ENCODE measurements at places on chromosomes 3 and 15.

DNA sequence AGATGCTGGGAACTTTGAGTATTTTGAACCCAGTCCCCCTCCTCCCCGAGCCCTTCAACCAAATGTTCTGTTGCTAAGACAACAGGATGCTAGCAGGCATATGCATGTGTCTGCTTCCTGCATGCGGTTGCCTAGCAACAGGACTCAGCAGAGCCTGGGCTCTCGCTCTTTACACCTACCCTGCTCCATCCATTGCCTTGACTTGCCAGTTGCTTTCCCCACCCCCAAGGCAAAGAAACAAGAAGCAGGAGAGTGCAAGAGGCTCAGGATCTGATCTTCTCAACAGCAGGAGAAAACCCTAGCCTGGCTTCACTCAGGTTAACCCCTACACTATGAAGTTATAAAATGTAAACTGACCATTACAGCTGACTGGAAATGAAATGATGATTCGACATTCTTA, 393.0 kb downstream of the IGSF11 start:
- DNase-seq: peak; percentile 12

DNA sequence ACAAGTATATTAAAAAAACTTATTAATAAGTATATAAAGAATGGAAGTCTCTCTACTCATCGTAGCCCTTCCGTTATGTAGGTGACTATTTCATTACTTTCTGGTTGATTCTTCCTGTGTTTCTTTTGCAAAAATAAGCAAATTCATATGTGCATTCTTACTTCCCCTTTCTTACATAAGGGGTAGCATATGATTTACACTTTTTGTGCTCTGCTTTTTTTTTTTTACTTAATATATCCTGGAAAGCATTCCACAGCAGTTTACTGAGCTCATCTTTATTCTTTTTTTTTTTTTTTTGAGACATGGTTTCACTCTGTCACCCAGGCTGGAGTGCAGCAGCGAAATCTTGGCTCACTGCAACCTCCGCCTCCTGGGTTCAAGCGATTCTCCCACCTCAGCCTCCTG, 12.9 kb downstream of the SCAMP5 start:
- no peak for DNase-seq

- no peak for DNase-seq
These were observed 103.9 kb downstream of the HCN4 start for GRCh38 chr15:73264881-73265280.

GRCh38 chr15:68218331-68218730, 11.2 kb downstream of the CLN6 start:
- no peak for DNase-seq

GRCh38 chr3:144553301-144553700, 581.7 kb downstream of the DIPK2A start:
- no peak for DNase-seq

DNA sequence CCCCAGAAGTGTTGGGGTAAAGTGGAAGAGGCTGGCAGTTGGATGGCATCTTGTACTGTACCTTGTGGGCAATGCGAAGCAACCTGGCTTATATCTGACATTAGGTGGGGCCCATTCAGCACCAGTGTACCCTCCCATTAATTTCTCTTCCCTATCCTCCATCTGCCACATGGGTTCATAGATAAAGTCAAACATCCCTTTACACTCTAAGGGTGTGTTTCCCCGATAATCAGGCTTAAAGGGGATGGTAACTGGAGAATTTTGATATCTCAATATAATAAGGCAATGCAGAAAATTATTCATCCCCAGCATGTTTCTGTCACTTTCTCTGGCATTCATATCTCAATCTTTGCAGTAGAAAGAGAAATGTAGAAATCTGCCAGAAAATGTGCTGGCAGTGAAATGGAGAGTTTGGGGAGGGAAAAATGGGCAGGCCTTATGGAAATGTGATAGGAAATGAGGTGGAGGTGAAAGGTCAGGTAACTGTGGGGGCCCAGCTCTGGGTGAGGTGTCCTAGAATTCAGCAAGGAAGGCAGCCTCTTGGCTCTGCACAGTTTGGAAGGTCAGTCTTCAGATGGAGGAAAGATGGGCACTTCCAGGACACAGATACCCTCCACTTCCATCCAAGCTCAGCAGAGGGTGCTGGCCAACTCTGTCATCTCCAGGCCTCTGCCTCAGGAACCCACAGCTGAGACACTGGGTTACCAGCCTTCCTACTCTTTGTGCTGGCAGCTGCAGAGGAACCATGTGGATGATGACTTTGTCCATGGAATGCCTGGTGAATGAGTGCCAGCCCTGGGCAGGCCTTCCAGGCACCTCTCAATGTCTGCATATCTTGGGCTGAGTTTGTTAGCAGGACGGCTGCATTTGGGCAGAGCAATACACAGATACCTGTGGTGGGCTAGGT, 325.9 kb upstream of the CTDSPL start:
- peak; percentile 32 for DNase-seq

DNA sequence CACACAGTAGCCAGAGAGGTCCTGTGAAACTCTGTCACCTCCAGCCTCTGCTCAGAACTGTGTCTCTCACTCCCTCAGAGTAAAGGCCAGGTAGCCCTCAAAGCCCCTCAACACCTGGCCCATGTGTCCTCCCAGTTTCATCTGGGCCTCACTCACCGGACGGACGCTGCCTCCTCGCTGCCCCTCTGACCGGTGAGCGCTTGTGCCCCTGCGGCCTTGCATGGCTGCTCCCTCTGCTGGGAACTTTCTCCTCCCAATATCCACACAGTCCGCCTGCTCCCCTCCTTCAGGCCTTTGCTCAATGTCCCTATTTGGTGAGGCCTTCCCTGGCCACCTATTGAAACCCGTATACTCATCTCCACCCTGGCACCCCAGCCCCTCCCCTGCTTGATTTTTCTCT, 36.8 kb upstream of the TRH start:
- no peak for DNase-seq

GRCh38 chr15:74782259-74783071, 585 bp downstream of the CSK start:
- peak; percentile 55 for DNase-seq

DNA sequence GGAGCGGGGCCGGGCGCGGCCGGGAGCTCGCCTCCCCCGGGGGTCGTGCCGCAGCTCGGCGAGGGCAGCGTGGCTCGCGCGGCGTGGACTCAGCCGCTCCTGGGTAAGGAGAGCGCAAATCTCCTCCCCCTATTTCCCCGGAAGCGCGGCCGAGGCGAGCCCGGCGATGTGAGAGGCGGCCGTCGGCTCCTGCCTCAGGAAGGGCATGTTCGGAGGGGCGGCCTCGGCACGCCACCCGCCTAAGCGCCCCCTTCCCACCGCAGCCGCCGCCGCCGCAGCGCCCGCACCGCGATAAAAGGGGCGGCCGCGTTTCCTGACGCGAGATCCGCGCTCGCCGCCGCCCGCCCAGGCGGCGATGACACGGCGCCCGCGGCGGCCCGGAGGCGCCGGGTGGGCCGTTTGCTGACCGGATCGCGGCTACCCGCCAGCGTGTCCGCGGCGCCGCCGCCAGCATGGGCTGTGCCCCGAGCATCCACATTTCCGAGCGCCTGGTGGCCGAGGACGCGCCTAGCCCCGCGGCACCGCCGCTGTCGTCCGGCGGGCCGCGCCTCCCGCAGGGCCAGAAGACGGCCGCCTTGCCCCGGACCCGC, at the start of gene PDE8A:
TSS of gene PDE8A (plus strand) at position 146 of the 590 bp plus-strand sequence. CDS start at position 453, 307 bp downstream.
- peak; percentile 83 for DNase-seq

DNA sequence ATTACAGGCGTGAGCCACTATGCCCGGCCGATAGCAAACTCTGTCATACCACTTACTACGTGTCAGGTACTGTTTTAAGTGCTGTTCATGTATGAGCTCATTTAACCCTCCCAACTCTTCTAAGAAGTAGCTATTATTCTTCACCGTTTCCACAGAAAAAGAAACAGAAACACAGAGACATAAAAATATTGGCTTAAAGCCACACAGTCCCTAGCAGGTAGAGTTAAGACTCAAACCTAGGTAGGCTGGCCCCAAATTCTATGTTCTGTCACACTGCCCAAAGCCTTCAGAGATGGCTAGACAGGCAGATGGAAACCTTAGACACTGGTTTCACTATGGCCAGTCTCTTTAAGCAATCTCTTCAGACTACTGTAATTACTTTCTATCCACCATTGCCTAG, 149.8 kb upstream of the KCNMB2 start:
- no peak for DNase-seq

DNA sequence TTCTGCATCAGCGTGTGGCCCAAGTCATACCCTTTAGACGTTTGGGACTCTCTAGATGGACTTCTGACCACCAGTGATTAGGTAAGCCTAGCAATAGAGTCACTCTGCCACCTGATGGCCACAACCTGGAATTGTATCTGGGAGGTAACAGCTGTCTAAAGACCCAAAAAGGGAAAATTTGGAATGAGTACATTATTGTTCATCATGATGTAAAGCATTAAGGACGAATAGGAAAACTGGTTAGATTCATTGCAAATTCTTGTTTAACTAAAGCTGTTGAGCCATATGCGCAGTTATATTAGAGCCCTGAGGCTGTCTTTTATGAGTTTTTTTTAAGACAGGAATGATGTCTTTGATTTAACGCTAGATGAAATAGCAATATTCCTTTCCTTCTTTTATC, 63.6 kb downstream of the FAM81A start:
- peak; percentile 70 for DNase-seq

GRCh38 chr15:98202256-98202655, 241.8 kb downstream of the ARRDC4 start:
- no peak for DNase-seq

DNA sequence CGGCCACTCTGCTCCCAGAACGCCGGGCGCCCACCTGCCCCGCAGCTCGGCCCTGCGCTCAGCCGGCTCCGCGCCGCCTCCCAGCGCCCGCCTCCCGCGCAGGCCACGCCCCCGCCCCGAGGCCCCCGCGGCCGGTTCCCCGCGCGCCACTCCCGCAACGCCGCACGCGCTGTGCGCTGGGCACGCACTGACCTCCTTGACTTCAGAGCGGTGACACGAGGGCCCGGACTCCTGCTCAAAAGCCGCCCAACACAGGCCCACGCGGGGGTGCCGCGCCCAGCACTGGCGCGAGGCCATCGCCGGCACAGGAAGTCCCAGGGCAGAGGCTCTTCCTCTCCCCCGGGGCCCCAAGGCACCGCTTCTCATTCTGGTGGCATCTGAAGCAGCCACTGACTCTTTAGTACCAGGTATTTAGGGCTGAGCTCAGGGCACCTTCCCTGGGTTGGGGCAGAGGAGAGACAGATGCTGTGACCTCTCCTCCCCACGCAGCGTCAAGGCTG, 12.4 kb downstream of the TNK2 start:
- peak; percentile 70 for DNase-seq

- no peak for DNase-seq
These were observed 12.7 kb downstream of the KLF15 start for GRCh38 chr3:126344380-126345041.

GRCh38 chr15:74630284-74631086, 14.8 kb downstream of the CLK3 start:
- peak; percentile 19 for DNase-seq

GRCh38 chr3:23809840-23810342, 4.1 kb downstream of the UBE2E1 start:
- DNase-seq: no peak

- DNase-seq: peak; percentile 42
These were observed 98.2 kb downstream of the SRGAP3 start for GRCh38 chr3:9151240-9151639.

- DNase-seq: no peak
These were observed 33.2 kb upstream of the MME start for GRCh38 chr3:155046935-155047334.

GRCh38 chr3:82001276-82001923, 240.0 kb upstream of the GBE1 start:
- DNase-seq: no peak

DNA sequence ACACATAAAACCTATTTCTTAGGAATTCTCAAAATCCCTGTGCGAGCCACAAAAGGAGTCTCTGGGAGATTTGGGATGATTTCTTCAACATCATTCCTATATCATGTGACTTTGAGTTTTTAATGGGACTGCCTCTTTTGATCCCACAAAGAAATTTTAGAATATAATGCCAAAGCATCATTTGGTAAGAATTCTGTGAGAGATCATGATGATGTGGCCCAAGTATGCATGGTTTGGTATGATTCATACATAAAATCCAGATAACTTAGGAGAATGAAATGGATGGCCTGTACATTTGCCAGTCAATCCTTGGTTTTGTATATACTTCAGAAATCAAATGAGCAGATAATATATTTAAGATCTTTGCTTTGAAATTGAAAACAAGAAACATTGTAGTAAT, 61.3 kb downstream of the UBE2E2 start:
- peak; percentile 71 for DNase-seq

DNA sequence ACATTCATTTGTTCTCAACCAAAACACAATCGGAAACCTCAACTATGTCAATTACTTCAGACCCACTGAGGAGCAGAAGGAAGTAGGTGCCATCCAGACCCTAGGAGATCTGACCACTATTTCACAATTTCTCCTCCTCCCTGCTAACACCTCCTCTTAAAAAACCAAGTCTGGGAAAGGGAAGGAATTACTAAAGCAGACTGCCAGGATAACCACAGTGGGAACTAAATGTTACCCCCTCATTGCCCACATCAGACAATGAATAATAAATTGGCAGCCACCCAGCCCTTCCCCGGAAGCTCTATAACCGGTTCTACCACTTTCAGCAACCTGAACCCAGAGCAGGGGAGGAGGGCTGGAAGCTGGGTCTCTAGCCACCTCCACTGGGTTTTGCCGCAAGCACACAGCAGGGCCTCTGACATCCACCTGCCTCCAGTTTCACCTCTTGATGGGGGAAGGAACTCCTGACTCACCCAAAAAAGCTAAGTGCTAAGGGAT, 17.6 kb downstream of the C15orf62 start:
- peak; percentile 81 for DNase-seq

GRCh38 chr3:182925944-182926337, 54.4 kb downstream of the DCUN1D1 start:
- DNase-seq: no peak

- DNase-seq: peak; percentile 52
These were observed 767 bp downstream of the AP3S2 start for GRCh38 chr15:89893027-89893426.

DNA sequence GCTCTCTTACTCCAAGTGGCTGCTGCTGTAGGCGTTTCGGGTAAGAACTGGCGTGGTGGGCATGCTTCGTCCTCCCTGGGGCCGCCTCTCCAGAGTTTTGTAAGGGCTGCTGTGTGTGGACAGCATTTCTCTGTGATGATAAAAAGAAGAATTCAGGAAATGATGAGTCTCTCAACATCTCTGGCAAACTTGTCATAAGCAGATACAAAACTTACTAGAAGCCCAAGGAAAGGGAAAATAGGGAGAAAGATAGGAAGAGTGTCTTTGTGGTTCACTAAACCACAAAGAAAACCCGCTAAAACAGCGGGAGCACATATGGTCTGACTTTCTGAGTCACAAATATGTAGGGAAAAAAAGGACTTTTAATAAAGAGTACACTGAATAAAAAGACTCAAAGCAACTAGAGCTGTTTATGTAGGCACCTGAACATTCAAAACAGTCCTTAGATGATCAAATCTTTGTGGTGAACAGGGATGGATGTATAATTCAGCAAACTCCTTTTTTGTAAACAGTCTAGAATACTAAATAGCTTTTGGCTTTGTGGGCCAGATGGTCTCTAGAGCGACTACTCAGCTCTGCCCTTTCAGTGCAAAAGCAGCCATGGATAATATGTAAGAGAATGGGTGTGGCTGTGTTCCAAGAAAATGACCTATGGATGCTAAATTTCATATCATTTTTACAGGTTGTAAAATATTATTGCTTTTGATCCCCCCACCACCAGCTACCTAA, 60.4 kb upstream of the LMOD3 start:
- peak; percentile 83 for DNase-seq

GRCh38 chr3:136942803-136943202, 15.0 kb upstream of the IL20RB start:
- DNase-seq: no peak
